Hepatocyte (in vitro differentiated cells): ENCODE measurements at places on chromosomes 3 and 15. TPM values are rescaled to one million over a fixed set of nuclear protein-coding genes. Genes with fewer than 3 reads are reported as not detected.
A peak's percentile ranks its signal among the peaks of the same experiment; 100 is the strongest.

DNA sequence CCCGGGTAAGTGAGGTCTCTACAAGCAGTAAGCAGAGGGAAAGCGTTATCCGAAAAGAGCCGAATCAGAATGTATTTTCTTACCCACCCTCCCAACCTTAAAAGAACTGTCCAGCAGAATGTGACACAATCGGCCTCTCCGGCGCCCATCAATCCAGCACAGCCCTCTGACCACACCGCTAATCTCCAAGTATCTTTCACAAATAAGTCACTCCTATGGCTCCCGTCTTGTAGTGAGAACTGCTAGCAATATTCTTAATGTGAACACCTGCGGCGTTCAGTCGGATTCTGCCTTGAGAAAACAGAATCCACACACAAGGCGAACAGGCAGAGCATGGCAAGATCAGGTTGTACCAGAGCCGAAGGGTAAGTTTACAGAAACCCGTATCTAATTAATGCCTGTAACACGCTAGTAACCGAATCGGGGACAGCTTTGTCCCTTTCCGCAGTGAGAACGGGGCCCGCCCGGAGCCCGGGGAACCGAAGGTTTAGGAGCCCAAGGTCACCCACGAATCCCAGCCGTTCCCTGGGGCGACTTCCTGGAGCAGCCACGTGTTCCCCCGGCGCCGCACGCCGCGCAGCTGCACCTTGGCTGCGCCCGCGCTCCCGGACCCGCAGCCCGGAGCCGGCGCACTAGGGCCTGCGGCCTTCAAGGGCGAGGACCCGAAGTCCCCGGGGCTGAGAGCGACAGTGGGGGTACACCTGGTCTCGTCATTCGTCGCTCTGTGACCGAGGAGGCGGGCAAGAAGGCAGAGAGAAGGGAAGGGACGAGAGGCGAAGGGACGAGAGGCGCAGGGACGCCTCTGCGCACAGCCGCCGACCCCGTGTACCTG, 672 bp downstream of the TFRC start:
- peak overlapping the region; percentile 89 for H3K4me3 ChIP-seq
- no peaks in the 10 kb centered on the region for H3K27me3 ChIP-seq
- H3K27ac ChIP-seq, result peak overlapping the region; percentile 96
- peaks cover 10% of the 10 kb centered on the region for H3K4me1 ChIP-seq

GRCh38 chr3:143120716-143121240, 1.2 kb downstream of the CHST2 start:
- H3K4me1 ChIP-seq, result peaks cover 7% of the 10 kb centered on the region
- H3K36me3 ChIP-seq, result no peaks in the 10 kb centered on the region
- peaks cover 56% of the 10 kb centered on the region for H3K27me3 ChIP-seq
- peak; percentile 50 for DNase-seq

The MAGI1 gene
- polyA plus RNA-seq, result 25.8 and 26.2 TPM in 2 replicates

- peak overlapping the region; percentile 11 for H3K27ac ChIP-seq
- no peaks in the 10 kb centered on the region for H3K27me3 ChIP-seq
These were observed 76.7 kb upstream of the MBNL1 start for GRCh38 chr3:152192050-152192449.

DNA sequence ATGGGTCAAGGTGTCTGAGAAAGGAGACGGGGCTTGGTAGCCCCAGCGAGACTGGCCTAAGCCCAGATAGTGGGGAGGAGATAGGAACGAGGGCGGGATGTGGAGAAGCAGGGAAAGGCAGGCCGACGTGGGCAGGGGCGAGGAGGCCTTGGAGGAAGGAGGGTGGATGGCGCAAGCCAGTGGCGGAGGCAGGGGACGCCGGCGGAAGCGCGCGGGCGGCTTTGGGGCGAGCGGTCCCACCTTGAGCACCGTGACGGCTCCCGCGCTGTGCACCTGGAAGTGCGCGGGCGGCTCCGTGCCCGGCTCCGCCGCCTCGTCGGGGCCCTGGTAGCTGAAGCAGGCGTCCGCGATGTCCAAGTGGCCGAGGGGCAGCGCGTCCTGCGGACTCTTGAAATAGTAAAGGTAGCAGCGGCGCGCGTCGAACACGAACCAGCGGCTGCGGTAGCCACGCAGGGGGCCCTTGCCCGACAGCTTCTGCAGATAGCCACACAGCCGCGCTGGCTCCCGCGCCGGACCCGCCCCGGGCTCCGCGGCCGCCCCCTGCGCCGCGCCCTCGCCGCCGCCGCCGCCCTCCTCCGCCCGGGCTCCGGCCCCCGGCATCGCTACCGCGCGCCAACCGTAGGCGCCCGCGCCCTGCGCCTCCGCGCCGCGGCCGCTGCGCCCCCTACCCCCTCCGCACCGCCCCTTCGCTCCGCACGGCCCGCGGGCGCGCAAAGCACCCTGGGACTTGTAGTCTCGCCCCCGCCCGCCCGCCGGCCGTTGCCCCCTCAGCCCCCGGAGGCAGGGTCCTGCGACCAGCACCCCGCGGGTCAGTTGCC, at the start of gene TBC1D2B:
Gene TBC1D2B (minus strand): TSS at position 659 of the 818 bp plus-strand sequence. CDS start 59 bp downstream, at position 600.
- DNase-seq, result peak; percentile 85
- H3K4me3 ChIP-seq, result peak within 1 kb of the TSS; percentile 98
- peak within 1 kb of the TSS; percentile 93 for H3K27ac ChIP-seq

- no peaks in the 10 kb centered on the region for H3K4me1 ChIP-seq
- no peaks in the 10 kb centered on the region for H3K27me3 ChIP-seq
- no peaks in the 10 kb centered on the region for H3K36me3 ChIP-seq
These were observed 70.4 kb upstream of the C15orf39 start for GRCh38 chr15:75131269-75131643.

DNA sequence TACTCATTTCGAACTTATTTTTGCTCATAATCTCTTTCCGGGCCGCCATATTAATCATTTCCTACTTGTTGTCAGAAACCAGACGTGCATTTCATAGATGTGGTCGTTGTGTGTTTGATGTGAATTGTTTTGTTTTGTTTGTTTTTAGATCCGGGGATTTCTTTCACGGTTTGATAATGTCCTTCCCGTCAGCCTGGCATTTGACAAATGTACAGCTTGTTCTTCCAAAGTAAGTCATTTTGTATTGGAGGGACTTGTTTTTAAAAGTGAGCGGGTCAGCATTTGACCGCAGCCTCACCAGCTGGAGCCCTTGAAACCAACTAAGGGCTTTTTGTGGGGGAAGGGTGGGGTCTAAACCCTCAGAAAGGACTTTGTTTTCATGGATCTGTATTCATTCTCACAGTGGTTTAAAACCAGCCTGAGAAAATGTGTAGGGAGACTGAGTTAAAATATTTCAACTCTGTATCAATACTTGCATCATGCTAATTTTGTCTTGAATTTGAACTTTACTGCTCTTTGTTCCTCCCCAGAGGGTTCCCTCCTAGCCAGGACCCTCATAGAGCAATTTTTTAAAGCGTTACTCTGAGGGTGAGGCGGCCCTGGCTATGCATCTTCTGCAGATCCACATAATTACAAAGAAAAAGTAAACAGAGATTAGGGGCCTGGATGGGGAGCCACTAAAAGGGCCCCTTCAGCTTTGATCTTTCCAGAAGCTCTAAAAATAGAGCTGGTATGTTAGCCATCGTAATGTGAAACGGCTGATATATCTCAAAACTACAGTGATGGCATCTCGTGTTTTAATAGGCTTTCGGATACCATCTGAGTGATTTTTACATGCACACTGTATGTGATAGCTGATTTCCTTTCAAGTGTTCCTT, 107.9 kb downstream of the ATG7 start:
- H3K4me1 ChIP-seq, result peaks cover 38% of the 10 kb centered on the region
- no peaks in the 10 kb centered on the region for H3K36me3 ChIP-seq
- no peak overlapping the region for H3K4me3 ChIP-seq

DNA sequence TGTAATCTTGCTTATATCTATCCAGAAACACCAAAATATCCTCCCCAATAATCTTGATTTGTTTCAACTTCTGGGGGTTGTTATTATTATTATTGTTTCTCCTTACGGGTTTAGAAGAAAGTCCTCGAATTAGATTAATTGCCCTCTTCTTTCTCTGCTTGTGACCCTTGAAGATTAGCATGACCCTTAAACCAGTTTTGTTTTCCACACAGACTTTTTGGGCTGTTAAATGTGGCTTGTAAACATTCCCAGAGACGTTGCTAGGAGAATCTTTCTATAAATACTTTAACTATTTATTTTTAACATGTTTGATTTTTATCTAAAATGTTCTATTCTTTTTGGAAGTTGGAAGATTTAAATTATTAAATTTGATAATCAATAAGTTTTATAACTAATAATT, 4.3 kb upstream of the SUCNR1 start:
- DNase-seq, result no peak
- no peak overlapping the region for H3K4me3 ChIP-seq
- H3K27ac ChIP-seq, result no peak overlapping the region
- H3K27me3 ChIP-seq, result no peaks in the 10 kb centered on the region
- peaks cover 9% of the 10 kb centered on the region for H3K4me1 ChIP-seq
- no peaks in the 10 kb centered on the region for H3K36me3 ChIP-seq

The GOLGA8N gene
- 0.54 and 0.99 TPM in 2 replicates for polyA plus RNA-seq

GRCh38 chr3:196517162-196517800, 2.1 kb upstream of the SMCO1 start:
- no peaks in the 10 kb centered on the region for H3K36me3 ChIP-seq
- no peaks in the 10 kb centered on the region for H3K27me3 ChIP-seq
- no peak overlapping the region for H3K4me3 ChIP-seq
- H3K4me1 ChIP-seq, result no peaks in the 10 kb centered on the region
- H3K27ac ChIP-seq, result no peak overlapping the region

DNA sequence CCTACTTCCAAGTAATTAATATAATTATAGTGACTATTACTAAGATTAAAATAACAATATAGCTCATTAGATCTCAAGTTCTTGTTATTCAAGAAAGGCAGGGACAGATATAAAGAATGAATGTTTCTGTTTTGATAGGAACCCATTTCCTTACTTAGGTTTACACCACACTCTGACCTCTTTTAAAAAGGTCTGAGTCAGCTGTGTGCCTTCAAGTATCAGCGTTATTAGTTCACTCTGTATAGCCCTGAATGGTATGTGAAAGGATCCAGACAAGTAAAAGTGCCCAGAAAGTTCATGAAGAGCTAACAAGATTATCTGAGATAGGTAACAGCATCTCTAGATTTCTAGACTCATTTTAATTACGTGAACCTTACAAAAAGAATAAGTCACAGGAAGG, 28.9 kb downstream of the PDCD10 start:
- H3K4me1 ChIP-seq, result no peaks in the 10 kb centered on the region
- no peak overlapping the region for H3K27ac ChIP-seq
- DNase-seq, result no peak
- H3K27me3 ChIP-seq, result no peaks in the 10 kb centered on the region
- H3K4me3 ChIP-seq, result no peak overlapping the region
- peaks cover 5% of the 10 kb centered on the region for H3K36me3 ChIP-seq

The P2RY13 gene
- not detected in 2 replicates for polyA plus RNA-seq

DNA sequence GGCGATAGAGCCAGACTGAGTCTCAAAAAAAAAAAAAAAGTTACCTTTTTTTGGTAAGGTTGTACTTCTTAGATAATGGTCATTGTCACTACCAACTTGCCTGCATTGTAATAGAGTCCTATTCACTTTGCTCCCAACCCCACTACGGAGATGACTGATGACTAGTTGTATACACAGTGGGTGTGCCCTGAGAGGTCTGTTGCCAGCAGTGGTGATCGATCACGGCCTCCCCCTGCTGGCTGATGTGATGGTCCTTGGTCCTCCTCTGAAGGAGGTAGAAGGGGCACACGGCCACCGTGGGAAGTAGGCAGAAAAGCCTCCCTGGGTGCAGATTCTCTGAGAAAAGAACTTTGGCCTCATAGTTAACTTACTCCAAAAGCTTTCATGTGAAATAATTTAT, 10.7 kb downstream of the GCNT3 start:
- H3K36me3 ChIP-seq, result no peaks in the 10 kb centered on the region
- H3K4me3 ChIP-seq, result no peak overlapping the region
- no peak overlapping the region for H3K27ac ChIP-seq
- DNase-seq, result peak; percentile 78
